ENCODE measurements at places on chromosomes 11 and 22.

- DNase-seq = no peak
Measured at GRCh38 chr11:134244593-134244992, 8.6 kb downstream of the THYN1 start.

DNA sequence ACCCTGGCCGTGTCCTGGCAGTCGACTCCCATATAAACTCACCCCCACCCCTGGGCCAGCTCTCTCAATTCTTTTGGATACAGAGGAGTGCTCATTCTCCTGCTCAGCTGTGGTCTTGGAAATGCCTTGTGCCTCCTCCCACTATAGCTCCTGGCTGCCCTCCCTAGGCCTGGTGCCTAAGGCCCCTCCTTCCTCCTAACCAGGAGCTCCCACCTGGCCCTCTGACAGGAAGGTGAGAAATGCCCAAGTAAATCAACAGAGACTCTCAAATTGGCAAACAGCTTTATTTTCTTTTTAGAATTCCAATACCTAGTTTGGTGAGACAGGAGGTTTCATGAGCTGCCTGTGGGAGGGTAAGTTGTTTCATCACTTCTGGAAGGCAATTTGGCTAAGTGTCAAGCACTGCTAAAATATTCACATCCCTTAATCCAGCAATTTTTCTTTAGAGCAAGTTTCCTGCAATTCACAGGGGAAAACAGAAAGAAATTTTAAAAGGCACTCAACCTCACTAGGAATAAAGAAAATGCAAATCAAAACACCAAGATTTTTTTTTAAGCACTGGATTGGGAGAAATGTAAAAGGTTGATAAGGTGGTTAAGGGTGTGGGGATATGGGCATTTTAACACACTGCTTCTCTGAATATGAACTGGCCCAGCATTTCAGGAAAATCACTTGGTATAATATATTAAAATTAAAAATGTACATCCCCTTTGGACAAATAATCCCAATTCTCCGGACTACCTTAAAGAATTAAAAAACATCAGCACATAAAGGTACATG, 209.7 kb upstream of the ARHGAP20 start:
- no peak for DNase-seq

GRCh38 chr11:66843776-66844495, 695 bp downstream of the RCE1 start:
- no peak for DNase-seq

DNA sequence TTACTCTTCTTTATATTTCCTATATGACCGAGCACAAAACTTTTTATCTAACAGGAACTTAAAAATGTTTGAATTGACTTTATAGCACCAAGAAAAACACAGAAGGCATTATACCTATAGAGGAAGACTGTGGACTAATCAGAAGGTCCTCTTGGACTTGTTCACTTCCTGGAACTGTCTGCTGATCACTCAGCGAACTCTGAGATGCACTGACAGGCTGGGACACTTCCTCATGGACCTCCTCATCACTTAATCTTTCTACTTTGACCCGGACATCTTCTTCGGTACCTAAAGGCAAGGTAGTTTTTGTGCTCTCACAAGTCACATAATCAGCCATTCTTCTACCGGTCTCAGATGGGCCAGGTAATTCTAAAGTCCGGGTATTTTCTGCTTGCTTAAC, 54.0 kb downstream of the ZBTB44 start:
- no peak for DNase-seq

DNA sequence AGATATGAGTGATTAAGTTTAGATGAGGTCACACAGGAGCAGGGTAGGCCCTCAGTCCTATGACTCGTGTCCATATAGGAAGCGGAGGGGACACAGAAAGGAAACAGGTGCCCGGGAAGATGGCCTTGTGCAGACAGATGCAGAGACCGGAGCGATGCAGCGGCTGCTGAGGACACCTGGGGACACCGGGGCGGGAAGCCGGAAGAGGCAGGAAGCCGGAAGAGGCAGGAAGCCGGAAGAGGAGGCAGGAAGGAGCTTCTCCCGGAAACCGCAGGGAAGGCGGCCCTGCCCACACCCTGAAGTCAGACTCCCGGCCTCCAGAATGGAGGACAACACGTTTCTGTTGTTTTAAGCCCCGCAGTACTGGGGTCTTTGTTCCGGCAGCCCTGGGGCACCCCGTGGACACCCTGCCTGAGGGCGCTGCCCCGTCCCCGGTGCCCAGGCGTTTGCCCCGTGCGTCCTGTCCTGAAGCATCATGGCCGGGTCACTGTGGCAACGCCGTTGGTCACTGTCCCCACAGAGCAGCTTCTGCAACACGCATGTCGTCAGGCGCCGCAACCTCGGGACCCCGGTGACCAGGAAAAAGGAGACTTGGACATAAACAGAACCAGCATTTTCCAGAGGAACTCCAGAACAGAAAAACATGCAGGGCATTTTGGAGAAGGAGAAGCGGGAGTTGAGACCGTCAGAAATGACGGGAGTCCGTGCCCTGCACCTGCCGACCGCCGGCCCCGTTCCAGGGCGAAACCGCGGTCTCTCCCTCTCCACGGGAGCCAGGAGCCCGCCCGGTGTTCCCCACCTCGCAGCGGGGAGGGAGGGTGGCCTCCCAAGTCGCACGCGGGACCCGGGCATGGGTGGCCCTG, 103.4 kb downstream of the BRD1 start:
- DNase-seq = no peak

DNA sequence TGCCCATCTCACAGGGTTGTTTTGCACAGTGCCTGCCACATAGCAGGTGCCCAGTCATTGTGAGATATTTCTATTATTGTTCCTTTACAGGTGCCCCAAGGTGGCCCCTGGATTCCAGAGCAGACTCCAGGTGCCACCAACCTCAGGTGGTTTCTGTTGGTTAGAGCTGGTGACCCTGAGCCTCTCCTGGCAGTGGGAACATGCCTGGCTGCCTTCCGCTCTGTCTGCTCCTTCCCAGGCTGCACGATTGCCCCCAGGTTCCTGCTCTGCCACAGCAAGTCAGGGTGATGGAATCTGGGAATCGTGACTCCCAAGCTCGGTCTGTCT, 12.6 kb upstream of the OMP start:
- no peak for DNase-seq

- DNase-seq = peak; percentile 98
Measured at GRCh38 chr11:120017582-120018150, 120.2 kb downstream of the TRIM29 start.

DNA sequence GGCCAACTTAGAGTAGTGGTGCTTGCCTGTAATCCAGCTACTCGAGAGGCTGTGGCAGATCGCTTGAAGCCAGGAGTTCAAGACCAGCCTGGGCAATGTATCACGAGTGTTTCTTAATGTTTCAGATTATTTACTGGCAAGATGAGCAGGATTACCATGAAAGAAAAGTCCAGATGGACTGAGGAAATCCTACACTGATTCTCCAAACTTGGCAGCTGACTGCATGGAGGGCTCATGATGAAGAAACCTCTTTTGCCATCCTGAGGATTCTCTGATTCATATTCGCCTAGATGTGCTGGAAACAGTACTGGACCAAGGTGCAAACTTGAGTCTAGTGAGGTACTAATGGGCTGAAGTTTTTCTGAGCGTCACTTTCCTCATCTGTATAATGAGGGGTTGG, 2.8 kb upstream of the SIDT2 start:
- DNase-seq = no peak

DNA sequence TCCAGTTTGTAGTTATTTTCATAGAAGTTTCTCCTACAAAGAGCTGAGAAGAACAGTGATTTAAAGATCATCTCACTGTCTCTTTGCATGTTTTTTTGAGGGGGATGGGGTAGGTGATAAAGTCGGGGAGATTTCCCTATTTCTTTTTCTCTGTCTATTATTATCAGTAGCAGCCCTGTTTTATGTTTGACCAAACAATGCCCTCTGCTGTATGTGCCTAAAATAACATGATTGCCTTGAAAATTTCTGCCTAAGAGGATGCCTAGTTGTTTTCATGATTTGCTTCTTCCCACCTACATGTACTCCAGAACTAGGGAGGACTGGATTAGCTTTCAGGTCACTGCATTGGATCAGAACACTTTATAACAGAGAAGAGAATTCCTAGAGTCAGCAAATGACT, 1330.2 kb downstream of the LRRC4C start:
- DNase-seq = no peak

DNA sequence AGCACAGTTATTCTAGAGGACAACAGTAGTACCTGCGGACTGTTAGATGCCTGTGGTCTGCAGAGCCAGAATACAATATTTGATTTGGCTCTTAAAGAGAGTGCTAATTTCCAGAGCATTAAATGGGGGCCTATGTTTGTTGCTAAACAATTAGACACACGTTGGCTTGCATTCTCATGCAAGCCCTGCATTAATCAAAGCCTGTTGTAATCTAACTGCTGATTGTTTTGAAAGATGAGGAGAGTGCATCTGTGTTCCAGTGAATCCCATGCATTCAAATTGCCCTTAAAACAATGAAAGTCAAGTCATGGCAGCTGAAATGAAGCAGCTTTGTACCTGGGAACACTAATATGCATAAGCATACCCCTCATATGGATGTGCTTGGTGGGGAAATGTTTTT, 419.4 kb downstream of the DYNC2H1 start:
- DNase-seq = no peak

DNA sequence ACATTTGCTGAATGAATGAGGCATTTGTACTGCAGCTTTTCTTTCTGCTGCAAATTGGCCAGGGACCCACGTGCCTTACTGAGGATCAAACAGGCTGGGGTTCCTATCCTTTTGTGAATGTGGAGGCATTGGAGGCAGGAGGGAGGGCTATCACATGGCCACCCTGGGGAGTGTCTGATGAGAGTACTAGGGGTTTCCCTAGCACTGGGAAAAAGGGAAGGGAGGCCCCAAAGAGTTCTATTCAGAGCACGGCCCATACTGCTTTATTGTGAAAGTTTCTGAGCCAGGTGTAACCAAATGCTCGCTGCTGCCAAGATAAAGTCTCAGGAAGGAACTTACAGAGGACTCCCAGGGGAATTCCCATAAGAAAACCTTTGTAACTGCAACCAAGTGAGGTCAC, 78.4 kb upstream of the ANO1 start:
- no peak for DNase-seq

DNA sequence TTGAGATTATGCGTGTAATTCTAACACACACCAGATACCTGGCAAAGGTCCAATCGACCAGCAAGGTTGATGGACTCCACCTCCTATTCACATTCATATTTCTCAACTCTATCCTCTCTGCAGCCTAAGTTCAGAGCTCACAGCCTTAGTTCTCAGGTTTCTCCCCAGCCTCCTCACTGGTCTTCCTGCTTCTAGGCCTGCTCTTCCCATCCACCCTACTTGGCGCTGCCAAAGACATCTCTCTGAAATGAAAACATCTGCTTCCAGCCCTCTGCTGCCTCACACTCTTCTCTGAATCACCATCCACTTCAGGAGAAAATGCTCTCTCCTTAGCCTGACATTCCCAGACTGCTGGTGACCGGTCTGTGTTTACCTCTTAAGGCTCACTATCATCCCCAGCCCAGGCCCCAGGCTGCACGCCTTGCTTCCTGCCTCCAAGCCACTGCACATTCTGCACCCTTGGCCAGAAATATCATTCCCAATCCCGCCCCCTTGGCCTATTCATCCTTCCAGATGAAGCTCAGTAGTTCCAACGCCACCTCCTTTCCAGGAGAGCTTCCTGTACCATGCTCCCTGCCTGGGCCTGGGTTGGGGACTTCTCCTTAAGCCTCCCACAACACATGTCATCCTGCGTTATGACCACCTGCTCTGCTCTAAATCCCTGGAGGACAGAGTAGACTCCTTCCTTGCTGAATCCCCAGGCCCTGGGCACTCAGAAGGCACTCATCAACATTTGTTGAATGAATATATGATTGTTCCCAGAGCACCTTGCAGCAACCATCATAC, 3.5 kb downstream of the ARRB1 start:
- no peak for DNase-seq

DNA sequence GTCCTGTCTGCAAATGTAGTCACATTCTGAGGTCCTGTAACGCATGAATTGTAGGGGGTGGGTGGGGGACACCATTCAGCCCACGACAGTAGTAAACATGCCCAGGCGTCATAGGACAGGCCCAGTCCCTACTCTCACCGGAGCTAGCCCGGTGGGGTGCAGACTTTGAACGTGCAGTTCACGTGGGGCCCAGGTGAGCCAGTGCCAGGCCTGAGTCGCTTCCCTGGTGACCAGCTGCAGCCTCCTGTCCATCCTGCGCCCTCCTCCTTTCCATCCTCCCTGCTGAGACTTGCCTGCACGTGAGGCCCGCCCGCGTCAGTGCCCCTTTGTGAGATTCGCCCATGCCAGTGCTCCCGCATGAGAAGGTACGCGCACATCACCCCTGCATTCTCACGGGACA, 116.8 kb downstream of the WNT7B start:
- no peak for DNase-seq

DNA sequence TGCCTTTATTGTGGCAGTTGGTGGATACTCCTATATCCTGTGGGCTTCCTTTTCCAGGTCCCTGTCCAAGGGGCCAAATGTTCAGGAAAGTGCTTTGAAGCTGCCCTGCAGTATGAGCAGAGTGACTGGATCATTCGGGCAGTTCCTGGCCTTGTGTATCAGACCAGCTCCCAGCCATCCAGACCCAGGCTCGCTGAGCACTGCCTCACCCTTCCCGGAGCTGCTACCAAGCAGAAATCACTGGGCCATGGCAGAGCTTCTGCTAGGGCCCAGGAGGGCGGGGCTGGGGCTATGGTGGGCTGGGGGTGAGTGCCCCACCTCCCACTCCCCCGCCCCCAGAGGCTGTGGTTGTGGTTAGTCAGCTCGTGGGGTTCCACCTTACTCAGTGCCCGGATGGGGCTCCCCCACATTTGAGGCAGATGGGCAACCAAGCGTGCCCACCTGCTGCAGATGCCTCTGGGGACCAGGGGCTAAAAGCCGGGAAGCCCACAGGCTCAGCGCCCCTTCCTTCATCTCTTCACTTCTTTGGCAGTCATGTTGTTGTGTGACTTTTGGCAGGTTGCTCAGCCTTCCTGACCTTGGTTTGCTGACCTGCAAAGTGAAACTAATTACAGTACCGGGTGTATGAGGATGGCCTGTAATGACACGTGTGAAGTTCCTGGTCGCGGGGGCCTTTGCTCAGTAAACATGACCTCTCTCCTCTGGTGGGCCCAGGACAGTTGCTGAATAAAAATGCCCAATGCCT, 2.1 kb upstream of the LRRC32 start:
- peak; percentile 8 for DNase-seq

DNA sequence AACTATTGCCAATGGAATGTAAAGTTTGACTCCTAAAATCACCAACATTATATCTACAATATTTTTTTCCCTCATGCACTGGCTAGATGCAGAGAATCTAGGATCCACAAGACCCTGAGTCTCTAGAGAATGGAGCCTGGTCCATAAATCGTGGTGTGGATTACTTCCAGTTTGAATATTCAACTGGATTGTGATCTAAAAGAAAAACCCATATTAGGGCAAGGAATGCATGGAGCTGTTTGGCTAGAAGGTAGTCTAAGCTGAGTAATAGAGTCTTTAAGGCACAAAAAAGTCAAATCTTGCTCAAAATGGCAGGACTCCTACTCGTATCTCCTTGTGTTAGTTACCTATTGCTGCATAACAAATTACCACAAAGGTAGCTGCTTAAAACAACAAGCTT, 9.4 kb upstream of the MS4A5 start:
- no peak for DNase-seq

DNA sequence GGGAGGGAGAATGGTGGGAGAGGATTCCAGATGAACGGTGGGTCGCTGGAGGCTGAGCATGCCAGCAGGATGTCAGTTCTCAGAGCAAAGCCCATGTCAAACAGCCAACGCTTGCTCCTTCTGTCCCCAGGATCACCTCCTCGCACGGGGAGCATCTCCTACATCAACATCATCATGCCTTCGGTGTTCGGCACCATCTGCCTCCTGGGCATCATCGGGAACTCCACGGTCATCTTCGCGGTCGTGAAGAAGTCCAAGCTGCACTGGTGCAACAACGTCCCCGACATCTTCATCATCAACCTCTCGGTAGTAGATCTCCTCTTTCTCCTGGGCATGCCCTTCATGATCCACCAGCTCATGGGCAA, 1.5 kb downstream of the MCHR1 start:
- DNase-seq = no peak

Data from NCI-H526 treated with DMSO at 0.1 percent for 48 hours (cell line).